HepG2 (cell line): ENCODE measurements at places on chromosomes 7 and 10.

DNA sequence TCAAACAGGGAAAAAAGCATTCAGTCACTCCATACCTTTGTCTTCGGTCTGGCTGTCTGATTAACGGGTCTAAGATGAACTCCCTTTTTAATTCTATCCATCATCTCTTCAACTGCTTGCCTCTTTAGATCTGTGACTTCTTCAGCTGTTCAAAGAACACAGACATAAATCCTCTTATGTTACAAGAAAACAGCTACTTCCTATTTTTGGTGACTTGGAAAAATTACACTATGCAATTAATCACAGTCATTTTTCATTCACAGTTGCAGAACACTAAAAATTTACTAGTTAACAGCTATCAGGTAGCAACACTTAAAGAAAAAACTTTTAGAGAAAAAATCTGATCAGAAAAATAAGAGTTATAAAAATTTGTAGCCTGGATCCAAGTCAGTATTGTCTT lies 66.0 kb downstream of the ENO4 start:
- no peak for DNase-seq

GRCh38 chr7:37476881-37477450 lies 28.3 kb upstream of the ELMO1 start:
- DNase-seq: no peak

DNA sequence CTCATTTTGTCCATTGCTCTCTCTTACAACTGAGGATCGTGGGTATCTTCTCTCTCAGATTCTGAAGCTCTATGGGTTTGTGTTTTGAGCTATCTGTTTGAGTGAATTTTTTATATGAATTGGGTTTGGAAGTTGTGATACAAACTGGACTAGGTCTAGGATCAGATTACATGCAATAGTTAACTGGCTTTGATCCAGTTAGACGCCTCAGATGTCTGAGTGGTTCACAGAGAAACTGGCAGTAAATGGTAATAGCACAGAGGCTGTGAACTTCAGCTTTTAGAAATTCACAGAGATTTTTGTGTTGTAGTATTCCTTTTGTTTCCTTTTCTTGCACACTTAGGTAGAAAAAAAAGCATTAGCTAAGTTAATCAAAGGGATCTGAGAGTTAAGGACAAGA lies 12.7 kb upstream of the DNMBP start:
- DNase-seq: no peak

- DNase-seq: no peak
Observed at GRCh38 chr10:4653160-4653559, 172.8 kb upstream of the AKR1E2 start.
